ENCODE measurements at places on chromosomes 1 and 21.

DNA sequence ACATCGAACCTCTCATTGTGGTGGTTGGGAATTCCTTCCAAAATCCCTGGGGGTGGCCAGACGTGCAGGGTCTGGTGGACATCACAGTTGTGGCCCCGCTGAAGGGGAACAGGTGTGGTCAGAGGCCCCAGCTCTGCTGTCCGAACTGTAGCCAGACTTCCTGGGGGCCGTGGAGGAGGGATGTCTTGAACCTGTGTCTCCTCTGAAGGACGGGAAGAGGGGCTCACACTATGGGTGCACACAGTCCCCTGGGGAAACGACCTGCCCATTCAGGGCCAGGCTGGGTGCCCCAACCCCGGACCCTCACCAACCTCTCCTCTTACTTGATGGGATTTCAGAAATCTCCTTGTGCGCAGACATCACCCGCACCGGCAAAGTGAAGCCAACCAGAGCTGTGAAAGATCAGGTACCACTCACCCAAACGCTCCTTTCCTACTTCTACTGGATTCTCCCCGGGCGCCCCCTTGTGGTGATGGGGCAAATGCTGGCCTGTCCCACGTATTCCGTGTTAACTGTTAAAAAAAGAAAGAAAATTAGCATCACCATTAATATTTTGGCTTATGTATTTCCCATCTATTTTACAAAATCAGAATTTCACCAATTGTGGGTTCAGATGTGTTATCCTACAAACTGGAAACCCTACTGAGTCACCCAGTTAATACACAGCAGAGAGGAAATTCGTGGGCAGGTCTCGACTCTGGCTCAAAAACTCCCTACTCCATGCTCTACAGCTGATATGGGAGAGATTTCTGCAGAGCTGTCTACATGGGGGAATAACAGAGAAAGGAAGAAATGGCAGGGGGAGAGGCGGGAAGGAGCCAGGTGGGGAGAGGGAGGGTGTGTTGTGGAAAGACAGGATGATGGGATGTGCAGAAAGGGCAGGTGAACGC is 28.1 kb downstream of the PADI4 start:
- peak; percentile 58 for DNase-seq

DNA sequence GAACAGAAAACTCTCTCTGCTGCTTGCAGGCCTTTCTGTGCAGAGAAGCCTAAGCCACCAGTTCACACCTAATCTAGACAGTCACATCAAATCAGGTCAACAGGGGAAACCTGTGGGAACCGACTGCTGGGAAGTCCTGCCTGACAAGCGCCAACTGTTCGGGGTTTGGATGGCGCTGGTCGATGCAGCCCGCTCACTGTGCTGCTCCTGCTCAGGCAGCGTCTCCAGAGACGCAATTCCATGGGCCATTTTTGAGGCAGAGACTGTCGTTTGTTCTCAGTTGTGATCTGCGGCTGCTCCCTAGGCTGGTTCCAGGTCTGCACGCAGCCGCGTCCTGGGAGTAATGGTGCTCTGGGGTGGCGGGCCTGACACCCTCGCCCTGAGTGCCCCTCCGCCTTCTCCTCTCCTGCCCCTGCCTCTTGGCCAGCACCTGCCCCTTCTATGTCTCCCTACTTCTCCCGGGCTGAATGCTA is 1.4 kb downstream of the AGT start:
- DNase-seq: no peak

DNA sequence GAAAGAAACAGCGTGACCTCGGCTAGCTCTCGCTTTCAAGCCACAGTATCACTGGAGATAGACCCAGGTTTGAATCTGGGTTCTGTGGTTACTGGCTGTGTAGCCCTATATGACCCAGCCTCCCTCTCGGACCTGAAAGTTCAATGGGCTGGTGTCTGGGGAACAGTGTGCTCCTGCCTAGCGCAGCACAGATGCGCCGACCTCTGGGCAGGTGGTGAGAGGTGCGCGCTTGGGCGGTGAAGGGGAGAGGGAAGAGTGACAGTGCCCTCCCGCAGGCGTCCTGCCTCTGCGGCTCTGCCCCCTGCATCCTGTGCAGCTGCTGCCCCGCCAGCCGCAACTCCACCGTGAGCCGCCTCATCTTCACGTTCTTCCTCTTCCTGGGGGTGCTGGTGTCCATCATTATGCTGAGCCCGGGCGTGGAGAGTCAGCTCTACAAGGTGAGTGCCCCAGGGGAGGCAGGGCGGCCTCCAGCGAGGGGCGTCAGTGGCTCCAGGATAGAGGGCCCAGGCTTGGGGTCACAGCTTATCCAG is 10.5 kb downstream of the SERINC2 start:
- no peak for DNase-seq

- DNase-seq: peak; percentile 22
Measured at GRCh38 chr1:20093940-20094391, 24.0 kb downstream of the PLA2G5 start.

Data from thyroid gland (tissue), 4 donors.